ENCODE measurements at places on chromosomes 16 and 17.
A peak's percentile ranks its signal among the peaks of the same experiment; 100 is the strongest.

DNA sequence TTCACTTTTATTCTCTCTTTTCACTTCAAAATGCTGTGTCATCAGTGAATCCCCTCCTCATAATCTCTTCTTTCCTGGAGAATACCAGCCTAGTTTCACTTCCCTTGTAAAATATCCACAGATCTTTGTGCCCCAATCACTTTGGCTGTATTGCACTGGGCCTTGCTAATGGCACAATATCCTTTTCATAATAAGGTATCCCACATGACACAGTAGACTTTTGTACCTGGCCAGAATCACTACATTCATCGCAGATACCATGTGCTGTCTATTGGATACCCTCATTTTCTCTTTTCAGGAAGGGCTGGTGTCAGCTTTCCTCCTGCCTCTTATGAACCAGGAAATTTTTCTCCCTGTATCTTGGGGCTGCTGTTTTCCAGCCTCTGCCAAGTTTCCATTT is 25.7 kb upstream of the TOX3 start:
- DNase-seq: no peak

DNA sequence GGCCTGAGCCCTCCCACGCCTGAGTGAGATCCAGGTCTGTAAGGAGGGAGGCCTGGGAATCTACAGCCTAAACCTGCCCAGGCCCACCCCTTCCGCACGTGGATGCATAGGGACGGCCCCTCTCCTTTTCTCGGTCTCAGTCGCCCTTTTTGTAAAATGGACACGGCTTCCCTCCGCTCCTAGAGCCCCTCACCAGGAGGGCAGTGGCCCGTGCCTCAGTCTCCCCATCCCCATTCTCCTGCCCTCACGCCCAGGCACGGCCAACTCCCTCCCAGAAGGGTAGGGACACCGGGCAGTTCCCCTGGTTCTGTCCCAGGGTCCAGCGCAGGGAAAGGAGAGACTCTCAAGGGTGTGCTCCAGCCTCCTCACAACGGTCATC is 48.1 kb downstream of the WNT3 start:
- no peak for DNase-seq

GRCh38 chr16:30437511-30438046 is 7.7 kb upstream of the DCTPP1 start:
- DNase-seq: no peak

GRCh38 chr17:63142836-63143235 is 176.8 kb downstream of the TANC2 start:
- DNase-seq: no peak

- no peak for DNase-seq
Measured at GRCh38 chr16:64174327-64174726, 947.5 kb downstream of the CDH11 start.

DNA sequence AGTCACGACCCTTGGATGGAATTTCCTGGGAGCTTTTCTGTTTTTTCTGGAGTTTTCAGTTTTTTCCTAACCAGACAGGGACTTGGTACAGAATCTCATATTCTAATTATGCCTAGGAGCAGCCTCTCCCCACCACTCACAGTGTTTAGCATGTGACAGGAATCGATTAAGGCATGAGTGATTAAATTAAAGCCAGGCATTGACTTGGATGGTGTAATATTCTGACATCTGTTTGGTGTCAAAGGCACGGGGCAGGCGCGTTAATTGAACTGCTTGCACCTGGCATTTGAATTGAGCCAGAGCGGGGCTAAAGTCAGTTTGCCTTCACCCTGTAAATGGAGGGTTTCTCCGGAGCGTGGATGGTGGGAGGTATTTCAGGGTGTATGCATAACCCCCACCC is 11.9 kb downstream of the MAPT start:
- DNase-seq: no peak

- no peak for DNase-seq
Measured at GRCh38 chr17:63635787-63636186, 13.6 kb downstream of the MAP3K3 start.

GRCh38 chr16:56941092-56941491 is 9.2 kb downstream of the HERPUD1 start:
- DNase-seq: no peak

DNA sequence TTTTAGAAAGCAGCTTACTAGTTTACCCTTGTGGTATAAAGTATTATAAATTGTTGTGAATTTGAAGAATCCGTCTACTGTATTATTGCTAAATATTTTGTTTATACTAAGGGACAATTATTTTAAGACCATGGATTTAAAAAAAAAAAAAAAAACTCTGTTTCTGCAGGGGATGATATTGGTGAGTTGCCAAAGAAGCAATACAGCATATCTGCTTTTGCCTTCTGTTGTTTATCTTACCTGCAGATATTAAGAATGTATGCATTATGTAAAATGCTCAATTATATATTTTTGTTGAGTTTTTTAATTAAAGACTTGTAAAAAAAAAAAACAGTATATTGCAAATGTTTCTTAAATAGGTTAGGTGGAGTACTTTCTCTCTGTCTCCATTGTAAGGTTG is 19.4 kb downstream of the WSB1 start:
- DNase-seq: no peak

- no peak for DNase-seq
Measured at GRCh38 chr16:58409316-58409973, 17.2 kb downstream of the GINS3 start.

DNA sequence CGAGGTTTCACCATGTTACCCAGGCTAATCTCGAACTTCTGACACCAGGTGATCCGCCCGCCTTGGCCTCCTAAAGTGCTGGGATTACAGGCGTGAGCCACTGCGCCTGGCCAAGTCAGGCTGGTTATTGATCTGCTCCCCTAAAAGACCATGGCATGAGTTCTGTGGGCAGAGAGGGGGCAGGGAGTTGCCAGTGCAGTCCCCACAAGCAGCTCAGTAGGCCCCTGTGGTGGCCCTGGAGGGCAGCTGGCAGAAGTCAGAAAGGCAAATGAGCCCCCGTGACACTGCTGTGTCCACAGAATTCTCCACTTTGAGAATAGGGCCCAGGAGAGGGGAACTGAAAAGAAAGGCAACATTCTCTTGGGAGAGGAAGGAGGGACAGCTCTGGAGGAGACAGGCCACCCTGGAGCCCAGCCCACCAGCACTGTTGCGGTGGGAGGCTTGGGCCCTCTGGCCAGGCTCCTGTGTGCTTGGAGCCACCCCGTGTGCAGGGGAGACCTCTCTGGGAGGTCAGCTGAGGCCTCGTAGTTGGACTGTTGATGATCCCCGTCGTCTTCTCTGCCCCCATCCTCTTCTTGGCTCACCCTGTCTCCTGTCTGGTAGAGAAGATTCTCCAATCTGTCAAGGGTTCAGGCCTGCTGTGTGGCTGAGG is 2.1 kb upstream of the AMDHD2 start:
- no peak for DNase-seq

GRCh38 chr17:80137131-80137530 is 9.8 kb downstream of the EIF4A3 start:
- DNase-seq: no peak

- DNase-seq: no peak
Measured at GRCh38 chr16:795580-796229, 4.8 kb downstream of the GNG13 start.

DNA sequence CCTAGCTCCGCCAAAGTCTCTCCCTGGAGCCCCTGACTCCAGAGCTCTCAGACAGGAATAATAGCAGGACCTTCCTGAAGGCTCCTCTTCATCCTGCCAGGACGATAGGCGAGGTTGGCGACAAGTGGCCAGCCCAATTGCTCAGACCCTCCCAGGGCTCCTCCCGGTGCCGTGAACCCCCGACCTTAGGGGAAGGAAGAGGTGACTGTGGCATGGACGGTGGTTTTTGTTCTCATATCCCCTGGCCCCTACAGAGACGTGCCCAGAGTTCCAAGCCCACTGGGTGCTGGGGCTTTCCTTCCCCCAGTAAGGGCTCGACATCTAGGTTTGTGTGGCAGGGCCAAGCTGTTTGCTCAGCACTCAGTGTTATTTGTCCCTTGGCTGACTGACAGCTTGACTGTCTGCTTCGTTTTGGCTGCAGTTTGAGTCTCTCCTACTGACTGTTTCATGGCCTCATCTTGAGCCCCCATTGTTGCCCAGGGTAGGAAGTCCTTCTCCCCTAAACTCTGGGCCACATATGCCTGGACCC is 4.6 kb upstream of the ADCY7 start:
- DNase-seq: no peak

DNA sequence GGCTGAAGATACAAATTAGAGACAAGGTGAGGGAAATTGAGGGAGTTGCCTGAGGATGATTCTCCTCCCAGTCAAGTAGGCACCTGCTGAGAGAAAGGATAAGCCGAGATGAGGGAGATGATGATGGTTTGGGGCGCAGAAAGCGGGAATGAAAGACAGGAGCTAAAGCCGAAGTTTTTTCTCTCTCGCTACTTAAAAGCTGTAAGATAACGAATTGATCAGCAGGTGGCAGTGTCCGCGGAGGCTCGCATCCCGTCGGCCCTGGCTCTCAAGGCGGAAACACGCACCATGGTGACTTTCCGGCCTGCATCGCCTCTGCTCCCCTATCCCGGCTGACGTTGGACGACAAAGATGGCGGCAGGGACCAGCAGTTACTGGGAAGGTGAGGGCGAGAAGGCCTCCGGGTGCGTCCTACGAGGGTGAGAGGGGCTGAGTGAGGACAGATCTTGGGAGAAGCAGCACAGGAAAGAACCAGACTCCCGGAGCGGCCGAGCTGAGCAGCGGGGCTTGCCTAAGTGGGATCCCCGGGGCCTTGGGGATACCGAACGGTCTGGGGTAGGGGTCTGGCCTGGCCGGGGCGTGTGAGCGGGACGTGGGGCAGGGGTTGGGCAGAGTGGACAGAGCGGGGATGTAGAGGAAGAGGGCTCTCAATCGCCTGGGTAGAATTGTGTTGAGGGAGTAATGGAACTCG is at the start of gene GOSR1:
Gene GOSR1 (plus strand): TSS at position 326 of the 691 bp plus-strand sequence. CDS start 26 bp downstream, at position 352.
- peak; percentile 79 for DNase-seq

DNA sequence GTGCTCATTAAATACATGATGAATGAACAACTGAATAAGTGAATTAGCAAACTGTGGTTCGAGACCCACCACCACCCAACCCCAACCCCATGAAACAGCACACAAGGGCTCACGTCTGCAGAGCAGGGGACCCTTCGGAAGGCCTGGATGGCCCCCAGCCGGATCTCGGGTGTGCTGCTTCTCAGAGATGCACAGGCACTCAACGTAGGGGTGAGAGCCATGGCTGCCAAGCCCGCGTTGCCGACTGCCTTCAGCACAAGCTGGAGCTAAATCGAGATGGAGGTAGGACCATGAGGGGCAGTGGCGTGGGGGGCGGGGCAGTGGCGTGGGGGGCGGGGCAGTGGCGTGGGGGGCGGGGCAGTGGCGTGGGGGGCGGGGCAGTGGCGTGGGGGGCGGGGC is 93.2 kb downstream of the LITAF start:
- DNase-seq: no peak

DNA sequence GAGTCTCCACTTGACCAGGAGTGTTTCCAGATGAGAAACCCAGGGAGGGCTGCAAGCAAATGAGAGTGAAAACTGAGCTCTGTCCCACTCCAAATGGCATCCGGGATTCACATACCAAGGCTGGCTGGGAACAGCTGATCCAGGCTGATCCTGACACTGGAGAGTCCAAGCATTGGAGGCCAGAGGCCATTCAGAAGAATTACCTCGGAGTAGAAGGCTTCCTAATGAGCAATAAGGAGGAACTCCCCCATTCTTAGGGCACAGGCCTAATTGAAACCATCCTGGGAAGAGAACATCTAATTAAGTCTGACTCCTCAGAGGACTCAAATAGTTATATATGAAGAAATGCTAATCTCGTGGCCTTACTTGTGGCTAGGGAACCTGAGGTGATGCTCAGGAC is 142.8 kb downstream of the PRKCA start:
- DNase-seq: no peak

DNA sequence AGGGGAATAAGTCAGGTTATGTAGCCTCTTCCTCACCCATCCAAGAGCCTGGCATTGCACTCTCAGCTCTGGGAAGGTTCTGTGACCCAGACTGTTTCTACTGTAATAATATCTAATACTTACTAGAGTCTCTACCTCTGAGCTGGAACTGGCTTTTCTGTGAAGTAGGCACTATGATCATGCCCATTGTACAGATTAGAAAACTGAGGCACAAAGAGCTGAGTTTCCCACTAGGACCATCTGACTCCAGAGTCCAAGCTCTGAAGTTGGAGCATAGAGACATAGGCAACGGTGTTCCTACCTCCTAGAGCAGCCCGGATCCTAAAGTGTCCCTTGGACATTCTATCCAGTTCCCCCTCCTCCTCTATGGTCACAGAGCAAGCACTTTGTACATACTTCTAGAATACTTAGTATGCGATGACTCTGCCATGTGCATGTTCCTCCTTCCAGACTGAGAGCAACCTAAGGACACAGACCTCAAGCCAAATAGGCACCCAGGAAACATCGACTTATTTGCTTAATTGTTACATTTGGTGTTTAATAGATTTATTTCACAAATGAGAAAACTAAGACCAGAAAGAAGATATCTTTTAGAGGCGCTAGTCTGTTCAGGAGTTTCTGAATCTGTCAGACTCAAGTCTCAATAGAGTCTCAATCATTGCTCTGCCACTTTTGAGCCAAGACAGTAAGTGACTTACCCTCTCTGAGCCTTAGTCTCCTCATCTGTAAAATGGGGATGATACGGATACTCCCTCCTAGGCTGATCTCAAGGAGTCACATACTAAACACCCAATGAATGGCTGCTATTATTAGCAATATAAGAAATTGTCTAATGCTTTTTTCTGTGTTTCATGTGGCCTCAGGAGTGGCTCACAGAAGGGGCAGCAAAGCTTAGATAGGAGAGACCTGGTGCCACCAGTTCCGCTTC is 3.6 kb downstream of the CLEC19A start:
- no peak for DNase-seq

DNA sequence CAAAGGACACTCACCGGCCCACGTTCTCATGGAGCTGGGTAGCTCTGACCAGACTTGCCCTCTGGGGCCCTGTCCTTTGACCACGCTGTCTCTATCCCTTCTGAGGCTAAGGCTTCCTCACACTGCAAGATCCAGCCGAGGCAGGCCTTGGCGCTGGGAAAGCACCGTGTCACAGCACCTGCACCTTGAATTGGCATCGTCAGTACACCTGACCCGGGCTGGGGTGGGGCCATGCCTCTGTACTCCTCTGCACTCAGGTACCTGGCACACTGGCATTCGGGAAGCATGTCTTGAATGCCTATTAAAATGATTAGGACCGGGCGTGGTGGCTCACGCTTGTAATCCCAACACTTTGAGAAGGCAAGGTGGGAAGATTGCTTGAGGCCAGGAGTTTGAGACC is 6.0 kb downstream of the TBC1D24 start:
- no peak for DNase-seq

Data from stimulated activated CD8-positive, alpha-beta memory T cell treated with anti-CD3 and anti-CD28 coated beads, Interleukin-4, amount 100 ng/mL, for 1 hour (primary cell).